Myocyte (in vitro differentiated cells): ENCODE measurements at places on chromosomes 6 and 20. TPM values are rescaled to one million over a fixed set of nuclear protein-coding genes. Genes with fewer than 3 reads are reported as not detected.

The BPIFA2 gene
- not detected in 2 replicates for total RNA-seq

The MLN gene
- total RNA-seq: not detected in 2 replicates

GRCh38 chr6:37607944-37608343, 89.7 kb downstream of the MDGA1 start:
- peak; percentile 40 for DNase-seq

The OCSTAMP gene
- not detected in 2 replicates for total RNA-seq

The TNFAIP3 gene
- 6.8 and 7.8 TPM in 2 replicates for total RNA-seq

The ANGPT4 gene
- not detected in 2 replicates for total RNA-seq

GRCh38 chr6:71420693-71421328, 132.2 kb downstream of the OGFRL1 start:
- DNase-seq: peak; percentile 98

The WFDC10B gene
- not detected in 2 replicates for total RNA-seq

- DNase-seq: no peak
Measured at GRCh38 chr20:62840244-62841197, 21.1 kb downstream of the TCFL5 start.

The POLR1H gene
- total RNA-seq: 17.9 and 20.2 TPM in 2 replicates

DNA sequence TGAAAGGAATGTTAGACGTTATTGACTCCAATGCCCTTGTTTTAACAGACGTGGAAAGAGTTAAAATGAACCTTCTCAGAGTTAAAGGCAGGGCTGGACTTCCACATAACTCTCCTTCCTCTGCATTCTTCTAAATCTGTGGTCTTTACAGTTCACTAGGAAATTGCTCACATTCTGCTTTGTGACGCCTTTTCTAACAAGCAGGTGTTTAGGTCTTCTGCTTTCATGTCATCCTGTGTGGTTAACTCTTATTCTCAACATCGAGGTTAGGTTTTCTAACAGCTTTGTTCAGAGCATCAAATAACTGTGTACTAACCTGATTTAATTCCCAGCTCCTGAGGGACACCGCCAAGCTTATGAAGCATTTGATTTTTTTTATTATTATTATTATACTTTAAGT, 81.3 kb upstream of the NT5E start:
- no peak for DNase-seq

The CCN5 gene
- total RNA-seq: 0.16 and 0.19 TPM in 2 replicates

GRCh38 chr20:47708953-47709833, 76.1 kb downstream of the SULF2 start:
- no peak for DNase-seq

GRCh38 chr20:47183367-47183766, 173.1 kb downstream of the ZMYND8 start:
- DNase-seq: no peak

DNA sequence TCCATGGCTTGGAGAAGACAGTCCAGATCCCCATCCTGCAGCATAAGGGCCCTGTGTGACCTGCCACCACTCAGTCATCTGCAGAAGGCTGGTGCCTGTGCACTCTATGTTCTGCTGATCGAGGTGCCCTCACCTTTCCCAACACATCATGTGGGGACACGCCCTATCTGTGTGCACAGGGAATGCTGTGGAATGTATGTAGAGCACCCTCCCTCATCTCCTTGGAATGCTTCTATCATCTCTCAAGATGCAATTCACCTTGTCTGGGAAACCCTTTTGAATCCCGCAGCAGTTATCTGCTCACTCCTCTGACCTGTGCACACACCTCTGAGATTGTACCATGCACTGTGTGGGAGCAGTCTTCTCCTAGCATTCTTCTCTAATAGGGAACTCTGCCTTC, 207.2 kb upstream of the SSTR4 start:
- DNase-seq: no peak

DNA sequence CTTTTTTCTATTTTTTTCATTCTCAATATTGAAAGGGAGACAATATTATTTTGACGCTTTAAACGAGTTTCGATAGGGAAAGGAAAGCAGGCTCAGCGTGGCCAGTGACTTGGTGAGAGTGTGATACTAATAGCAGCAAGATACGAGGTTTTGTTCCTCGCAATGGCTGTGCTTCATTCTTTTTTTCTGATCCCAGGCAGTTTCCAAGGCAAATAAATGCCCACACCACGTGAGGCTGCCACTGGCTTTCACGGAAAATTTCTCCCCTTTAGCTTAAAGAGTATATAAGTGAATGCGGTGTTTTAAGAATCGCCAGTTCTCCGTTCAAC, 196.4 kb upstream of the ZNF184 start:
- DNase-seq: no peak

DNA sequence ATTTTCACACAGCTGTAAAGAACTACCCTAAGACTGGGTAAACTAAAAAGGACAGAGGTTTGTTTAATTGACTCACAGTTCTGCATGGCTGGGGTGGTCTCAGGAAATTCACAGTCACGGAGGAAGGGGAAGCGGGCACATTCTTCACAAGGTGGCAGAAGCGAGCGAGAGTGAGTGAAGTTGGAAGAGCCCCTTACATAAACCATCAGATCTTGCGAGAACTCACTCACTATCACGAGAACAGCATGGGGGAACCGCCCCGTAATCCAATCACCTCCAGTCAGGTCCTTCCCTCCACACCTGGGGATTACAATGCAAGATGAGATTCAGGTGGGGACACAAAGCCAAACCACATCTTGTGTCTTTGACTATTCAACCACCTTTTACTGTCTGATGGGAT, 700.5 kb downstream of the TENT5A start:
- no peak for DNase-seq

GRCh38 chr6:32196682-32197616, 4.5 kb upstream of the GPSM3 start:
- no peak for DNase-seq

The LTB gene
- total RNA-seq: 0.40 TPM in 1 of 2 replicates, not detected in the other

GRCh38 chr20:39563349-39563748, 601.2 kb downstream of the DHX35 start:
- DNase-seq: no peak

DNA sequence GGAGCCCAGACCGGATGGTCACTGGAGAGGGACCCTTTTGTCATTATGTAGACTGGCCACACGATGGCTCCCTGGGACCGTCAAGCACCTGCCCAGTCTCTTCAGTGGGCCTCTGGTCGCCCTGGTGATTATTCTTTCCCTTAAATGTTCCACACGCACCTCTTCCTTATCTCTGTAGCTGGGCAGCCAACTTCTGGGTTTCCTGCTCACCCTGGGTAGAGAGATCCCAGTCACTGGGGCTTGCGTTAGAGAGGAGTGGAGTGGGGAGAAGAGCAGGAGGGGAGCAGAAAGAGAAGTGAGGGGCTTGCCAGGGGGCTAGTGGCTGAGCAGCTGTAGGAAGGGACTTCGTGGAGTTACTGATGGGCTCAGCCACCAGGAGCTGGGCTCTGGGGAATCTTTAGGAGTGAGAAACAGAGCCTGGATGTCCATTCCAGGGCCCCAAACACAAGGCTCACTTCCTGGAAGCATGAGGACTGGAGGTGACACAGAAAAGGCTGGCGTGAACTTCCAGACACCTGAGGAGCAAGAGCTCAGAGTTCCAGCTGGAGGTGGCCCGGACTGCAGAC, 150.1 kb downstream of the DHX35 start:
- DNase-seq: peak; percentile 40

DNA sequence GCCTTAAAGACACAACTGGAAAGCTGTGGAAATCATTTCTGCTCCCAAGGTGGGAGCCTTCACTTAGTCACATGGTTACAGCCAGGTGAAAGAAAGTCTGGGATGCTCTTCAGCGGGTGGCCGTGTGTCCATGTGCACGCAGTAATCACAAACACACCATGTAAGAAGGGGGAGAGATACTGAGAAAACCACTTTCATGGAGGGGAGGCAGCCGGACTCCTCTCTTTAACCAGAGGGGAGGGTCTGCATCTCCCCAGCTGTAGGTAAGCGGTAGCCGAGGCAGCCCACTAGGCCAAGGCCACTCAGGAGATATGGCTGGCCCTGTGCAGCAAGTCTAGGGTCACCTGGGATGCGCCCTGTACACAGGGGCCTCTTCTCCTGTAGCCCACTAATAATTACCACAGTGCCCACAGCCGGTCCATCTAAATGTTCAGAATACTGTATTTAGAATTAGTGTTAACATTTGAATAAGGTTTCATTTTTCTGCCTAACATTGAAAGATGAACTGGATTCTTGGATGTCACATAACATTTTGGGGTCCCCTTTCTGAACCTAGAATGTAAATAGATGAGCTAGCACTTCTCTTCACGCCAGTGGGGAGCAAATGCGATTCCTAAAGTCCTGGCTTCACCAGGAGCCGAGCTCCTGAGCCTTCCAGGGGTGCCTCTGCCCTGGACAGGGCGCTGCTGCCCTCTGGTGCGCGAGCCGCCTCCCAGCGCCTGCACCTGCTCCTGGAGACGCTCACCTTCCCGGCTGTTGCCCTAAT, 15.9 kb downstream of the GPR31 start:
- DNase-seq: peak; percentile 4
